ENCODE measurements at places on chromosomes 11 and 22. TPM values are rescaled to one million over a fixed set of nuclear protein-coding genes. Genes with fewer than 3 reads are reported as not detected.

Gene TRIM48
- not detected for total RNA-seq

Gene GRAMD1B
- 11.6 TPM for total RNA-seq

Gene TENM4
- total RNA-seq: 0.13 TPM

Gene GRAMD4
- total RNA-seq: 7.2 TPM

Gene OR2AG2
- total RNA-seq: 0.43 TPM

Gene APOL4
- 1.3 TPM for total RNA-seq

Gene ALDH3B1
- 0.13 TPM for total RNA-seq

Gene APOA1
- total RNA-seq: not detected

Gene MMP27
- not detected for total RNA-seq

Gene SERHL2
- 1.3 TPM for total RNA-seq

Gene FAM181B
- under 0.01 TPM for total RNA-seq

Gene C22orf31
- total RNA-seq: not detected

Gene OSBP2
- total RNA-seq: 10.8 TPM

Gene HEPHL1
- total RNA-seq: not detected
